Left lobe of liver (tissue), 2 donors: ENCODE measurements at places on chromosomes 4 and X. TPM values are rescaled to one million over a fixed set of nuclear protein-coding genes. Genes with fewer than 3 reads are reported as not detected.

PNMA6A gene
- 4.0 TPM for total RNA-seq

GLUD2 gene
- total RNA-seq = 3.7 TPM

PRDM8 gene
- total RNA-seq = 0.28 TPM

AWAT2 gene
- not detected for total RNA-seq

PARM1 gene
- 0.40 TPM for total RNA-seq

ATP7A gene
- 2.3 TPM for total RNA-seq

SLBP gene
- total RNA-seq = 12.3 TPM

SMIM43 gene
- not detected for total RNA-seq

SLC25A5 gene
- 208 TPM for total RNA-seq

CDS1 gene
- total RNA-seq = 0.65 TPM

GIMD1 gene
- not detected for total RNA-seq

EGF gene
- 0.15 TPM for total RNA-seq

GAGE12H gene
- not detected for total RNA-seq

VCX3B gene
- not detected for total RNA-seq

PNMA5 gene
- not detected for total RNA-seq

ASB5 gene
- not detected for total RNA-seq

CT45A1 gene
- not detected for total RNA-seq

CDKL2 gene
- 0.13 TPM for total RNA-seq

ZCCHC12 gene
- total RNA-seq = not detected

SH3TC1 gene
- total RNA-seq = 33.3 TPM

SMIM14 gene
- total RNA-seq = 209 TPM

HTRA3 gene
- 1.6 TPM for total RNA-seq
